ENCODE measurements at places on chromosomes 1 and 21. TPM values are rescaled to one million over a fixed set of nuclear protein-coding genes. Genes with fewer than 3 reads are reported as not detected.
A peak's percentile ranks its signal among the peaks of the same experiment; 100 is the strongest.

GRCh38 chr1:108533351-108534083, 26.4 kb upstream of the EEIG2 start:
- DNase-seq, result no peak

GRCh38 chr1:171913385-171913784, 72.1 kb downstream of the DNM3 start:
- peak; percentile 83 for DNase-seq

RNU1-4 gene
- total RNA-seq, result not detected

DNA sequence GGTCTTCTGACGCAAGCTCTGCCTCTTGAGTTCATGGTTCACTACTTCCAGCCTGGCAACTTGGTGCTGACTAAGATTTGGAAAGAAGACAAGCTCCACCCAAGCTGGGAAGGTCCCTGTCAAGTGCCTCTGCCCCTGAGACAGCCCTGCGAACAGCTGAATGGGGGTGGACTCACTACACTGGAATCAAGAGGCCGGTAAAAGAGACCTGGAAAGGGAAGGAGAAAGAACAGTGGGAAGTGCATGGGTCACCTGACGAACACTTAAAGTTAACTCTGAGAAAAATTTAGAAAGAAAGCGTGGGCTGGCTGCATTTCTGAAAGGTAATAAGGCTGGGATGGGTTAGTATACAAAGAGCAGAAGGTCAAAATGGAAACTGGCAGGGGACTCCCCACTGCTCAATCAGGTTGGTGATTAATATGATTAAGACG, 26.1 kb upstream of the ZNF496 start:
- DNase-seq, result no peak

- no peak for DNase-seq
Observed at GRCh38 chr1:235111107-235111506, 17.5 kb downstream of the TOMM20 start.

DNA sequence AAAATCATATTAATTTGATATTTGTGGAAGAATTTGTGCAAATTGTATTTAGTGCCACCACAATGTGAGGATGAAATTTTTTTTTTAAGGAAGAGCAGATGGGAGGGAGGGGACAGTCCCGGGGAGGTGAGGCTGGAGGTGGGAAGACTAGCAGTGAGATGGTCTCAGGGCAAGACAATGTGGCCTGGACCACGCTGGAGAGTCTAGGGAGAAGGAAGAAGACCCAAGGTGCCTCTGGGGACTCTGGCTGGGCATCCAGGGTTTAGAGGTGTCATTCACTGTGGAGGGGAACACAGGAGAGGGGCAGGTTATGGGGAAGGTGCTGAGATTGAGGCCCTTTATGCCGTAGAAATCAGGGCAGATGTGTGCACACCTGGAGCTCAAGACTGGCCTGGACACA, 10.3 kb upstream of the THEMIS2 start:
- DNase-seq, result no peak

KRTAP21-2 gene
- not detected for total RNA-seq

NTRK1 gene
- total RNA-seq, result 0.53 TPM
